ENCODE measurements at places on chromosomes 12 and 14.

DNA sequence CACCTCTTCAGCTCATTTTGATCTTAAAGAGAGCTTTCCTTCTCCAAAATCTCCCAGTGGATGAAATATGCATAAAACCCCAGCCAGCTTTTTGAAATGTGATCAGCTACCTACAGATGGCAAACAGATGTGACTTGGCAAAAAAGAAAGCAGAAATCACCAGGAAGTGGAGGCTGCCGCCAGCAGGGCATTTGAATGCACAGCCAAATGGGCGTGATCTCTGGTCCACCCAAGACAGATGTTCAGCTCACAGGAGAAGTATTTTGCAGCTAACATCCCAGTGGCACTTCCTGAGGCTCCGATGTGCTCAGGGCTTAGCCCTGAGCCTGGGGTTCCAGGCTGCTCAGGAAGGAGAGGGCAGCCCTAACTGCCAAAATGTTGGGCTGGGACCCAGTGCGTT, 78.3 kb downstream of the LGMN start:
- DNase-seq = no peak

DNA sequence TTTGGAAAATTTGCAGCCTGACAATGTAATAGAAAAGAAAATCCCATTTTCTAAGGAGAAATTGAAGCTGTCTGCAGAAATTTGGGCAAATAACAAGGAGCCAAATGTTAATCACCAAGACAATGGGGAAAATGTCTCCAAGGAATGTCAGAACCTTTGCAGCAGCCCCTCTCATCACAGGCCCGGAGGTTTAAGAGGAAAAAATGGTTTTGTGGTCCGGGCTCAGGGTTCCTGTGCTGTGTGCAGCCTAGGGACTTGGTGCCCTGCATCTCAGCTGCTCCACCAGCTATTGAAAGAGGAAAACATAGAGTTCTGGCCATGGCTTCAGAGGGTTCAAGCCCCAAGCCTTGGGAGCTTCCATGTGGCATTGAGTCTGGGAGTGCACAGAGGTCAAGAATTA, 298.9 kb downstream of the ATXN7L3B start:
- DNase-seq = no peak

- no peak for DNase-seq
Observed at GRCh38 chr12:126480451-126480850, 1415.2 kb downstream of the AACS start.

DNA sequence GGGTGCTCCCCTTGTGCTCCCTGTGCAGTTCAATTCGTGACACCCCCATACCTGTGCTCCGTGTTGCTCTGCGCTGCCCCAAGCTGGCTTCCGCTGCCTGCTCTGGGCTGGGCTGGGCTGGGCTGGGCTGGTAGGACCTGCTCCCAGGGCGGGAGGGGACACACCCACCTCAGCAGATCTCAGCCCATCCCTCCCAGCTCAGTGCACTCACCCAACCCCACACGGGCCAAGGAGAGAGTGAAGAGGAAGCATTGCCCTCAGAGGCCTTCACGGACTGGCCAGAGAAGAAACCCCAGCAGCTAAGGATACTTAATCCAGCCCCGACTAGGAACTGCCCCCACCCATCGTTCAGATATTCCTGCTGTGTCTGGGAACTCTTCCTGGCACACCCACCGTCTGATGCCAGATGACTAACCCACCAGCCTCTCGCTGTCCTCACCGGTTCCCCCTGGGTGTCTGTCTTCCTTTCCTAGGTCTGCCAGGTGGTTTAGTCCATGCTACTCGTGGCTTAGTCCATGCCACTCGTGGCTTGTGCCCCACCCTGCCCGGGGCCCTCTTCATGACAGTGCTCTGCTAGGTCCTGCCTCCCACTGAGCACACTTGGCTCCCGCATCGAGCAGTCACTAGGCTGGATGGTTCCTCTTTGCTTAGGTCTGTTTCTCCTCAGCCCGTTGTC, at the start of gene LPAR5:
Gene LPAR5, minus strand, starts transcription at position 104 of the 676 bp plus-strand sequence. CDS start 14,711 bp downstream, outside the sequence.
- DNase-seq = no peak

- no peak for DNase-seq
Observed at GRCh38 chr12:113039911-113040445, 16.6 kb upstream of the DTX1 start.

DNA sequence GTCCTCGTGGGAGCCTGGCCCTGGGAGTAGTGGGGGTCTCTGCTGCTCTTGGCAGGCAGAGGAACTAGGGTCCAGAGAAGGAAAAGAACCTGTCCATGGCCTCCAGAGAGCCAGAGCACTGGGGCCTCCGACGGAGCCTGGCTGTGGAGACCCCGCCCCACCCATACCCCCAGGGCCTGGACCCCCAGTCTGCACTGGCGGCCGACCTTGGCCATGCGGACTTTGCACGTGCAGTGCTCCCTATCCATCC, 1.1 kb downstream of the BEGAIN start:
- no peak for DNase-seq

- no peak for DNase-seq
Observed at GRCh38 chr14:39734306-39734705, 302.1 kb upstream of the FBXO33 start.

GRCh38 chr12:93530358-93530757, 42.1 kb upstream of the SOCS2 start:
- no peak for DNase-seq

- no peak for DNase-seq
Observed at GRCh38 chr14:33052943-33053342, 114.3 kb downstream of the NPAS3 start.

- peak; percentile 18 for DNase-seq
Observed at GRCh38 chr12:15788233-15789219, 662 bp downstream of the EPS8 start.

DNA sequence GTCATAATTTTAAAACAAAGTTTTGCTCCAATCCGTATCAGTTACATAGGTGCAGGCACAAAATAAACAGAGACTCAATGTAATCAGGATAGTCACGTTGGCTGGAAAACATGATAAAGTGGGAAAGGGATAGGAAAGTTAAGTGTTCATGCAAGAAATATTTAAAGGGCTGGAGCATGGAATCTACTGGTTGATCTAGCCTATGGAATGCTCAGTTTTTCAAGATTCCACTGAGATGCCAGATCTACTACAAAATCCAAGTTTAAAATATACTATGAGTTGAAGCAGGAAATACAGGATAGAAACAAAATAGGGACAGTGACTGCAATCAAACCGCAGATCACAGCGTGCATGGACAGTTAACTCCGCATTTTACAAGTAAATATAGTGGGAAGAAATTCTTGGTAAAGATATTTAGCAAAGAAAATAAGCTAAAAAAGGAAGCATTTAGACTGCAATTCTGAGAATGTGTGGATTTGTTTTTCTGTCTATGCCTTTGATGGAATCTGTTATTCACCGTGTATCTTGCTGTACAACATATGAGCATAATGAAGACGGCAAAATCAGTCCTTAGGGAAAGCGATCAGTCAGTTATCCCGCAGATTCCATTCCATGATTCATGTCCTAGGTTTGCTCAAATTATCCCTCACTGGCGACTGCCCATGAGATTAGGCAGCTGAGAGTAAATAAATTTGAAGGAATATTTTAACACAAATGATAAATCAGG, 1044.3 kb downstream of the FLRT2 start:
- no peak for DNase-seq

GRCh38 chr12:275812-276211, 13.2 kb upstream of the SLC6A13 start:
- no peak for DNase-seq

DNA sequence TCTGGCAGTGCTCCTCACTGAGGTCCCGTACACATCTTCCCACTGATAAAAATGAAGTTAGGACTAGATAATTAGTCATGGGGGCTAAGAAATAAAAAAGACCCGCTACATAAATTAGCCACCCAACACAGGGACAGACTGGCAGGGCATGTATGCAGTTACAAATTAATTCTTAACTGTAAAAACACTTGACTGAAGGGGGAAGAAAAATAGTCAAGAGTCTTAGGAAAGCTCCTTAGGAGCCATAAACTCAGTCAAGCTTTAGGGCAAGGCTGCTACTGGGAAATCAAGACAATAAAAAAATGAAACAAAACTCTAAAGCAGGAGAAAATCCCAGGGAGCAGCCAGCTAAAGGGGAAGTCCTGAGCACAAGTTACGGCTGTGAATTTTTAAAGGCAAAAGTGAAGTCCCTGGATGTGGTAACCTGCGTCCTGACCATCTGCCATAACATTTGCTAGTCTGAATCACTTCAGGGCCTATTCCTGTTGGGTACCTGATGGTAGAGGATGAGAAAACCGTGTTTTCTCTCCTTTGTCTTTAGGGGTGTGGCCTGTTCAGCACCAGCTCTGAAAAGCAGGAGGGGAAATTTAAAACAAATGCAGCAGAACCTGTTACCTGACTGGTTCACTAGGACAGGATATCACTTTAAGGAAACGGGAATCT, 7.5 kb upstream of the NPFF start:
- DNase-seq = peak; percentile 13

DNA sequence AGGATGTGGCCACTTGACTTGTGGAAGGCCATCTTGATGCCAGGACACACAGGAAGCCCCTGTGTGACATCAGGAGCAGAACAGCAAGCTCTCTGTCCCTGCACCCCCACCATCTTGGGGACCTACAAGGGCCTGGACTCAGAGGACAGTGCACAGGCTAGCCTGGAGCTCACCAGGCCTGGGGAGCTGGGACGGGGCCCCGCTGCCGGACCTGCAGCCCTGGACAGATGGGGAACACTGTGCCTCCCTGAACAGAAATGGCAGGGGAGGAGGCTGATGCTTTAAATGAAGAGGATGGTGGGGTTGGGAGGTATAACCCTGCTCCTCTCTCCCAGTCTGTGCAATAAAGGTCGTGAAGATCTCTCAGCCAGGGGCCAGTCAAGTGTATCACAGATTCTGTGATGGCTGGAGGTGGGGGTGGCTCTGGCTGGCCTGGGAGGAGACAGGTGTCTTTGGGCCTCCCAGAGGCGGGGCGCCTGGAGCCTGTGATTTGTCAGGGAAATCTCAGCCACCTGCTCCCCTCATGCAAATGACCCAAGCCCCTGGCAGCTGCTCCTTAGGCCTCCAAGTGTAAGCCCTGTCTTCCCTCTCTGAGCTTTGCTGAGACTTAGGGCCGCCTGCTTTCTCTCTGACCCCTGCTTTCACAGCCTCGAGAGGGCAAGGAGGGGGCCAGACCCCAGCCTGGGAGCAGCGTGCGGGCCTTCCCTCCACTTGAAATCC, 1.1 kb upstream of the GNB3 start:
- no peak for DNase-seq

DNA sequence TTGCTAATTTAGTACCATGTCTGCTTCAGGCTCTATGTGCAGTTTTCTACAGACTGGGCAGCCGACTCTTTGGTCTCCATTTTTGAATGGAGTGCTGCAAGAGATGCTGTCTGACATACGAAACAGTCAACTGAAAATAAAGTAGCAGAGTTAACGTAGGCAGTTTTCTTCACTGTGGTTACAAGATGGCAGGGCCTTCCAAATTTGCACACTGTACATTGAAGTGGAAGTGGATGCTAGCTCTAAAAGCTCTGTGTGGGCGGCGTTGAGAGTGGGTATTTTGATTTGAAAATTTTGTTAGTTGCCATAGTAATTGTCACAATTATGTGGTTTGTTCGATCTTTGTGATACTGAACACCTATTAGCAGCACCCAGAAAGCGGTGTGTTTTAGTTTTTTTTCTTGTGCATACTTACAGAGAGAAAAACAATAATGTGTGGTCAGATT, 154.9 kb upstream of the ATP2B1 start:
- no peak for DNase-seq

DNA sequence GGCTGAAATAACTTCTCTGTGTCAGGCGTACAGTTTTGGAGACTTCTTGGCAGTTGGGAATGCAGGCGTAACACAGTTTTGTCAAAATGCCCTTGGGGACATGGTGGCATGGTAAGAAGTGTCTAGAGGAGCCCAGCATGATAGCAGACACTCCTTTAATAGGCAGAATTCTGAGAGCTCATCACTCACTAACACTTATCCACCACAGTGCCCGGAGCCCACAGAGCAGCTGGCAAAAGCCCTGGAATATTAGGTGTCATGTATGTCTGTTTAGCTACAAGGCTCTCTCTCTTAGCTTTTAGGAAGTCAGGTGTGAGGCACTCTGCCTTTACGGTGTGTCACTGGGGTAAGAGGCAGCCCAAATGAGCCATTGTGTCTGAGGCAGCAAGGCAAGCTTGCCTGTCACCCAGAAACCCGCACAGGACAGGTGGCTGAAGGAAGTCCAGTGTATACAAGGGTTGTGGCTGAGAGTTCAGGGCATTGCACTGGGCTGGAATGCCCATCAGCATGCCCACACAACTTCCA, 96.3 kb downstream of the ESRRB start:
- DNase-seq = no peak

- no peak for DNase-seq
Observed at GRCh38 chr14:46245276-46245675, 406.3 kb downstream of the RPL10L start.

Measured in C1 segment of cervical spinal cord (tissue), 14 donors.